Neural crest cell (in vitro differentiated cells): ENCODE measurements at places on chromosomes 7 and 10.

- DNase-seq, result no peak
Observed at GRCh38 chr7:51059504-51060142, 257.0 kb downstream of the COBL start.

DNA sequence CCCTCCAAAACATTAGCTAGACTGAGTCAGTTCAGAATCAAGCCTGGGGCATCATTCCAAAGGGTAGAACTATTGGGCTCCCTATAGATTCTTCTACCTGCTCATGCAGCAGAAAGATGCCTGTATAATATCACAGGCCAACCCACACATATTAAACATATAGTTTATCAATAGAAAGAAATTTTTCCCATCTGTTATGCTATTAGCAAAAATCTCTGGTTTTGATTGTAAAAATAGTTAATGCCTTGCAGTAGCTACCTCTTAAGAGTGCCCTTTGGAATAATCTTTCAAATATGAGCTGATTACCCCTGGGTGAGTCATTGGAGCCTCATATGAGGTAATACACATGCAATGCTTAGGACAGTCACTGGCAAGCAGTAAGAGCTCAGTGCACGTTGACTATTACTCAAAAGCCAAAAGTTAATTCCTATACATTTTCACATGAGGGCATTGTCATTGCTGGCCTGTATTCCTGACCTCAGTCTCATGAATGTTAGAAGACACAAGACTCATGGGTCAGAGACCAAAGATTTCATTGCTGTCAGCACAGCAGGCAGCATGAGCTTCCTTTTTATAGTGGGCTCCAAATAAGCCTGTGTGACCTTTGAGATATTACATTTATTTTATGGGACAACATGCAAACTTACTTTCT, 180.0 kb downstream of the FGFR2 start:
- no peak for DNase-seq

GRCh38 chr7:144534655-144535395, 131.3 kb upstream of the NOBOX start:
- DNase-seq, result no peak

GRCh38 chr7:41002741-41003610, 699.9 kb downstream of the INHBA start:
- peak; percentile 48 for DNase-seq

GRCh38 chr7:23293500-23294073, 5.6 kb upstream of the MALSU1 start:
- DNase-seq, result no peak

DNA sequence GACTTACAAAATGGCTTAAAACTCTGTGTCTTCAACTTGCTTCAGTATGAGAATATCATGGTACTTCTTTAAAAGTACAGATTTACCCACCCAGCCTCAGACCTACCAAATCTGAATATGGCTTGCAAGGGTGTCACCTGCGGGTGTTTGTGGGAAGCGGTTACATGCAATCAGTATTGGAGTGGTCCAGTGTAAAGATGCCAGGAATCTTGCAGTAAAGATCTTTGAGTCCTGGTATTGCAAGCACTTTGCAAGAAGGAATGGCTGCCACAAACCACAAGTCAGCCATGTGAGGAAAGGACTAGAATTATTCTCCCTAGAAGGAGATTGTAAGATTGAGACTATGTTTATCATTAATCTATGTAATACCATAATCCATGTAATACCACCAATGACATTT, 115.1 kb downstream of the PON1 start:
- no peak for DNase-seq

- DNase-seq, result peak; percentile 44
Observed at GRCh38 chr7:43439631-43440401, 143.1 kb upstream of the STK17A start.

- peak; percentile 30 for DNase-seq
Observed at GRCh38 chr7:47786557-47787248, 161.6 kb downstream of the PKD1L1 start.

- no peak for DNase-seq
Observed at GRCh38 chr7:51376420-51377092, 59.9 kb upstream of the COBL start.

GRCh38 chr10:113108194-113108835, 158.3 kb downstream of the TCF7L2 start:
- peak; percentile 85 for DNase-seq

DNA sequence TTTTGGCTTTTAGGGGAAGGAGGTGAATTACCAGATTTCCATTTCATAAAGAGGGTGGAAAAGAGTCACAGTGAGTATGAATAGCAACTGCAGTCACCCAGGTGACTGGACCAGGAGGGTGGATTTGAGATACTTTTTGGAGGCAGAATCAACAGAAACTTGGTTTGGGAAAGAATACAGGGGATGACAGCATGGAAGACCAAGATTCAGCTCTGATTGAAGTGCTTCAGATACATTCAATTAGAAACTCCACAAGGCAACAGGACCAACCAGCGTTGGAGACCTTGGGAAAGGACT, 83.0 kb downstream of the SGMS1 start:
- no peak for DNase-seq

DNA sequence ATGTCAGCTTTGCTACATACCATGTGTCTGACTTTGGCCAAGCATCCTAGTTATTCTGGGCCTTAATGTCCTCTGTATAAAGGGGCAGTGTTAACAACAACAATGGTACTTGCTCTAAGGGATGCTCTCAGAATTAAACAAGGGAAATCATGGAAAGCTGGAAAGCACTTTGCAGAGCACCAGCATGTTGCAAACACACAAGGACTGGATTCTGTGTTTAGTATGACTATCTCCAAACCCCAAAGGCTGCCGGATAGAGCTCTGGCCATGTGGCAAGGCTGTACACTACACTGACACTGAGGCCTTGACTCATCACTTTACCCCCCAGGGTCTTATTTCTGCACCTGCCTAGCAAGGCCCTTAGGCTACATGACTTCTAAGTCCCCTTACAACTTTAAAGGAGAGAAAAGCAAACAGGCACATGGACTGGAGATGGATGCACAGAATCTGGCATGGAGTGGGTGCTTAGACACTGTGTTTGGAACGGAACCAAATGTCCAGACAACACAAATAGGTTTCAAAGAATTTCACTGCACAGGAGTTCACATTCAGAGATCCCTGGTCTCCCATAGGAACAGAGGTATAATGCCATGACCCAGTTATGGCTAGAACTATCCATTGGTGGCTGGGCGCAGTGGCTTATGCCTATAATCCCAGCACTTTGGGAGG, 74.6 kb downstream of the FAM13C start:
- no peak for DNase-seq

DNA sequence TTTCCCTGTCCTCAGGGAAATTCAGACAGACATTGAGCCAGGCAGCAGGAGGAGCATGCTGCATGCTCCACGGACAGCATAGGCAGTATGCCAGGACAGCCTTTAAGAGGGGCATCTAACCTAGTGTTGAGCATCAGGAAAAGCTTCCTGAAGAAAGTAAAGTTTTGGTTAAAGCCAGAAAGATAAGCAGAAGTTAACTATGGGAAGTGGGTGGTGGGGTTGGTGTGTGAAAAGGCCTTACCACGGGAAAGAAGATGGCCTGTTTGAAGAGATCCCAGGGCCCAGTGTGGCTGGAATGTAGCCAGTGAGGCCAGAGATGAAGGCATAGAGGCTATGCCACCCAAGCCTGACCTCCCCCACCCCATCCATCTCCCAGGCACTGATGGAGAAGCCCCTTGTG, 102.4 kb upstream of the PLXNA4 start:
- no peak for DNase-seq

DNA sequence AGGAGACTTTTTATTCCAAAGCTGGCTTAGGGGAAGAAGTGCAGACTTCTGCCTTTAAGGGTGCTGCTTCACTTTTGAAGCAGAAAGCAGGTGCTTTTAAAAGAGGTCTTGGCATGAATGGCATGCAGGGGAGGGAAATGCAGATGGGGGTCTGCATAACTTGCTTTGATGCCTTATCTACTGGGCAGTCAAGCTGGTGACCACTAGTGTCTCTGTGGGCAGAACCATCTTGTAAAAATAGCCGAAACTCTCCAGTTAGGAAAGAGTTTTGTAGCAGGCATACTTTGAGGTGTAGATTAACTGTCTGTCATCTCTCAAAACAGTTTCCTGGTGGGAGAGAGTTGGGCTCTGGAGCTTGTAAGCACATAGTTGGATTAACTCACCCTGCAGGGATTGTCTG, 9.9 kb upstream of the CTNNA3 start:
- no peak for DNase-seq

GRCh38 chr10:822661-823367, 108.7 kb downstream of the LARP4B start:
- no peak for DNase-seq

DNA sequence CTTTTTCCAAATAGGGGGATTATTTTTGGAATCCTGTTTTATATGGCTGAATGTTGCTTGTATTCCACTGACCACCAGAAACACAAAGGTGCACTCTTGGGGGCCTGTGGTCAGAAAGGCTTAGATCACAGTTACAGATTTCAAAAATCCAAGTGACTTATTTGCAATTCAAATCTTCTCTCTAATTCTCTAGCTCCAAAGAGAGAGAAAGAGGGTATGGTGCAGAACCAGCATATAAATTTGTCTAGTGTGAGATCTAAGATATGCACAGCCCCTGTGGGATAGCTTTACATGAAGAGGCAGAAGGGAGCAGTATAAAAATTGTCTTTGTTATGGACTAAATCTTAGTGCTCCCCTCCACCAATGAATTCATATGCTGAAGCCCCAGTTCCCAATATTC, 1121.7 kb upstream of the CELF2 start:
- no peak for DNase-seq

DNA sequence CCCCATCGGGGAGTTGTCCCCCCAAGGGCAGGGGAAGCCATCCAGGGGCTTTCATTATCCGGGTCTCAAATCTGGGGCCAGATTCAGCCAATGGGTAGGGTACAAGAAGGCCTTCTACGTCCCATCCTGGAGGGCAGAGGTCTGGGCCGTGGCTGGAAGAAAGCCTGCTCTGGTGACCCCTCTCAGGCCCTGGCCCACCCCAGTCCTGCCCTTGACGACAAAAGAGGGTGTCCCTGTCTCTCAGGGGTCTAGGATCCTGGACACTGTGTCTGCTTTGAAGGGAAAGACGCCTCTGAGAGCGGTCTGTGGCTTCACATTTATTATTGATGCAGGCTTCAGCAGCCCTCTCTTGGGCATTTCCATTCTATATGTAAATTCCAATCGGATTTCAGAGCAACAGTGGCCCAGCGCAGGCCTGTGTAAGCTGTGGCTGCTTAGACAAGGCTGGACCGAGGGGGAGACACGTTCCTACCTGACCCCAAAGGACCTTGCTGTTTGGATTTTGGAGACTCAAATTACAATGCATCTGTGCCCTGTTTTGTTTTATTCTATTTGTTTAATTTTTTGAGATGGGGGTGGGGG, 83.2 kb upstream of the BAIAP2L1 start:
- no peak for DNase-seq

GRCh38 chr10:121426307-121426706, 171.9 kb downstream of the FGFR2 start:
- no peak for DNase-seq
